Stimulated activated CD4-positive, alpha-beta T cell treated with anti-CD3 and anti-CD28 coated beads, Interleukin-12 subunit alpha, Interleukin-12 subunit beta, amount 100 ng/mL, for 4 hours (primary cell): ENCODE measurements at places on chromosomes 2 and 18.

DNA sequence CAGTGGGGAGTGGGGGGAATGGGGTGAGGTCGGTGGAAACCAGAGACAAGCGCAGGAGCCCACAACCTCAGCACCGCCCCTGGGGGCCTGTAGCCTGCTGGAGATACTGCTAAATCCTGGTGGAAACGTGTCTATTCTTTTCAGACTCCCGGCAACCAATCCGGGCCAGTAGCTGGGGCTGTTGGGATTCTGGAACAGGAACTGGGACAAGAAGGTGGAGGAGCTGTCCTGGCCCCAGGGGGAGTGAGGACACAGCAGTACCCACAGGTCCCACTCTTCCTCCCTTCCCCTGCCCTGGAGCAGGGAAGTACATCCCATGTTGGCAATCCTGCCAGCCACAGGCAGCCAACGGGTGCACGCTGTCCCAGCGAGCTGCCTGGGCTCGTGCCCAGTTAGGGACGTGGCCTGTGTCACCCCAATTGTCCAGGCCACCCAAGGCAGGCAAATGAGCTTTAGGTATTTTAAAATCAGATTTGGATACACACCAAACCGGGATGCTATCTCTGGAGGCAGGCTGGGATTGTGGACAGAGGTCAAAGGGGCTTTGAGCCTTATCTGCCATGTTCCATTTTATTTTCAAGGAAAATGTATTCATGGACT, 51.8 kb downstream of the HS1BP3 start:
- DNase-seq, result no peak

DNA sequence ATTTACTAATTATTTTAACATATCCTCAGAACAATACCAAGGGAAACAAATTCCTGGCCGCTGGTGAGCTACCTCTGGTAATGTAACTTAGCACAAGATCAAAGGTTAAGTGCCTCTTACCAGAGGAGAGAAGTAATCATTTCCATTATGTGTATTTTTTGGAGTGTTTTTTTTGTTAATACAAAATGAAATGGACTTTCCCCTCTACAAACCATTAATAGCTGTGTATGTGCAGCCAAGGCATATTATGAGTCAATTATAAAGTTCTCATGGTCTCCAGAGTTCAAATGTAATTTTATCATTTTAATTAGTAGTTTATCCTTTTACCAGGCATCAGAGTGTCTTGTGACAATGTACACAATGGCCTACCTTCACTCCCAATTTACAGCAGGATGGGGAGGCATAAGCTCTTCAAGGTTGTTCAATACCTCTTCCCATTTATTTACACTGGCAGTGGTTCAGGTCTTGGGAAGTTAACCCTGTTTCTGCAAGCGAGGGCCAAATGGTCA, 242.2 kb downstream of the TGIF1 start:
- DNase-seq, result no peak

DNA sequence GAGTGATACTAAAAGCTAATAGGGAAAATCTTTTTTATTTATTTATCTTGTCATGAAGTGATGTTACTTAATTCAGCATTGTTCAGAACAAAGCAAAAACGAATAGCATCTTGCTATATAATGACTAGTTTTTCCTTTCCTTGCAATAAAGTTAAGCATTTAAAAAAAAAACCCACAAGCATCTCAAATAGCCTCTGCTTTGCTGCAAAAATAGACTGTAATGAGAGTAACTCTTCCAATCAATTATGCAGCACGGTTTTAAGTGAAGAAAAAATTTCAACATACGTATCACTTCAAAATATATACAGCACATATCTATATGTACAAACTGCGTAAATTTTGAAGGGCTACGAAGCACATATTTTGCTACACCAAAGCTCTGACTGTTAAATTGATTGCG, 153.3 kb upstream of the VRK2 start:
- DNase-seq, result no peak

GRCh38 chr2:224799691-224800090, 83.5 kb upstream of the CCDC195 start:
- DNase-seq, result no peak

- no peak for DNase-seq
Observed at GRCh38 chr18:32529722-32530420, 59.2 kb upstream of the GAREM1 start.

GRCh38 chr2:231189571-231190495, 8.6 kb upstream of the ARMC9 start:
- no peak for DNase-seq

GRCh38 chr2:136057023-136057801, 60.7 kb downstream of the CXCR4 start:
- DNase-seq, result no peak

- no peak for DNase-seq
Observed at GRCh38 chr2:70132244-70133126, 45.2 kb downstream of the PCBP1 start.

DNA sequence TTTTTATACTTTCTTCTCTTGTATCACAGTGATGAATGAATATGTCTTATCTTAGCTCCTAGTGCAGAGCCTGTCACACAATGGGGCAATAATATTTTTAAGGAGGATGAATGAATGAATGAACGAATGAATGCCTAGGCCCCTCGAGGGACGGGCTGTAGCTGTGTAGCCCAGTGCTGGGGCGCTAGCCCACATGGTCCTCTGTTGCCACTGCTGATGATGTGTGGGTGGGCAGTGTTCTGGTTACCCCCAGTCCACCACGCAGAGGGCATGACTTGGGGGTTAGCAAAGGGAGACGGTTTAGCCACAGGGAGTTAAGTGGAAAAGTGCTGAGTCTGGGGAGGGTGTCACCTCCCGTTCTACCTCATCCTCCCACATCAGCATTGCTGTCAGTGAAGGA, 134.2 kb downstream of the SMAD7 start:
- no peak for DNase-seq

- DNase-seq, result no peak
Observed at GRCh38 chr2:41598161-41598894, 449.5 kb upstream of the PKDCC start.

- DNase-seq, result no peak
Observed at GRCh38 chr18:22816266-22817176, 116.6 kb upstream of the RBBP8 start.

- DNase-seq, result no peak
Observed at GRCh38 chr2:40448476-40449079, 3.3 kb downstream of the SLC8A1 start.

DNA sequence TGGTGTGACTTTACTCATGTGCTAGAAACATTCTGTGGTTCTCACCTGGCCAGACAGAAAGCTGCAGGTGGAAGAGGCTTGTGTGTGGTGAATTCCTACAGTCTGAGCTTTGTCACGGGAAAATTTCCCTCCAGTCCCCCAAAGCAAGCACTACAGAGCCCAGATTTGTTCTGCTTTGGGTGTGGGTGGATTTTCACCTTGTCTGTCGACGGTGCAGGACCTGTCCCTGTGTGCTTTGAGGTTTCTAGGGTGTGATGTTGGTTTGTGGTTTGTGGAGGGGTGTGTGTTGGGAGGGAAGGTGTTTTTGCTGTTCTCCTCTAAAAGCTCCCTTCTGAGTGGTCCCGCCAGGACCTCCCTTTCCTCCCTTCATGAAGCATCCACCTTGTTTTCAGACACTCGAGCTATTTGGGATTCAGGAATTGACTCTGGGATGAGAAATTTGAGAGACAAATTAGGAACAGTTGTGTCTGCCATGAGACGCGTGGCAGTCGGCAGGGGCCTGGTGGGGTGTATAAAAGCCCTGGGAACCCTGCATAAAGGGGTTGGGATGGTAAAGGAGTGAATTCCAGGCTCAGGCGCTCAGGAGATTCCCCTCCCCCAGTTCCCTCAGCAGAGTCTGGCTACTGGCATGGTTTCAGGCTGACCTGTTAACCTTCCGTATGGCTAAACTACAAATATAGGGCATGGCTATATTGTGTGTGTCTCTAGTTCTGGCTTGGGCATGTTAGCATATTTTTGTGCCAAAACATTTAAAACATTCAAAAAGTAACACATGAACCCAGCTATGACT, 65.5 kb downstream of the DGKD start:
- no peak for DNase-seq

DNA sequence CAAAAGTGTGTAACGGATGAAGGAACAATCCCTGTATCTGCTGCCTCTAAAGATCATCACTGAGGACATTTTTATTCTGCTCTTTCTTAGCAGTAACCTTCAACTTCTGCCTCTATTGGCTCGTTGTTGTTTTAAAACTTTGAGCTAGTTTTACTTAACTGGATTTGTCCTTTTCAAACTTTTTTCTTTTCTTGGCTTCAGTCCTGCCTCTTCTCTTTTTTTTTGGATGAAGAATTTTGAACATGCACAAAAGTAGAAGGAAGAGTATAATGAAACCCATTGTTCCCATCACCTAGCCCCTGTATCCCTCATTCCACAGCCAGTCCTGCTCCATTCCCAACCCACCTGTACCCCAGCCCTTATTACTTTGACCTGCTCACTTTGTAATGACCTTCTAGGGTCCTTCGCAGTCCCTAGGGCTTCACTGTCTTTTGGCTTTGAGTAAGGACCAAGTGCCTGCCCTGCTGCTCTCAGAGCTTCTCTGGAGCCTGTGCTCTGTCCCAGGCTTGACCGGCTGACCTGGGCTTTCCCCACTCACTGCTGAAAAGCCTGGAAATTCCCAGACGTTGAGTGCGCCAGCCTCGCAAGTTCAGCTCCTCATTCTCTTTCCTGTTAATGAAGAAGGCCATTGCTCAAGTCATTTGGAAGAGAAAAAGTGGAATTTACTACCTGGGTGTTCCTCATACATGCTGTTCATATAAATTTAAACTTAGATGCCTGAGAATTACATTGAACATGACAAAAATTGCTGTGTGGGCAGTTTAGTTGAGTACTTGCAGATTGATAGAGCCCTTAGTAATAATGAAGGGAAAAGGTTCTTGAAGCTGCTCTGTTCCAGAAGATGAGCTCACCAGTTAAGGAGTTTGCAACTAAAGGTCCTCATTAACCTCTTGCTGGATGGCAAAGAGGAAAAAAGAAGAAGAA, 149.3 kb upstream of the ALPP start:
- no peak for DNase-seq

DNA sequence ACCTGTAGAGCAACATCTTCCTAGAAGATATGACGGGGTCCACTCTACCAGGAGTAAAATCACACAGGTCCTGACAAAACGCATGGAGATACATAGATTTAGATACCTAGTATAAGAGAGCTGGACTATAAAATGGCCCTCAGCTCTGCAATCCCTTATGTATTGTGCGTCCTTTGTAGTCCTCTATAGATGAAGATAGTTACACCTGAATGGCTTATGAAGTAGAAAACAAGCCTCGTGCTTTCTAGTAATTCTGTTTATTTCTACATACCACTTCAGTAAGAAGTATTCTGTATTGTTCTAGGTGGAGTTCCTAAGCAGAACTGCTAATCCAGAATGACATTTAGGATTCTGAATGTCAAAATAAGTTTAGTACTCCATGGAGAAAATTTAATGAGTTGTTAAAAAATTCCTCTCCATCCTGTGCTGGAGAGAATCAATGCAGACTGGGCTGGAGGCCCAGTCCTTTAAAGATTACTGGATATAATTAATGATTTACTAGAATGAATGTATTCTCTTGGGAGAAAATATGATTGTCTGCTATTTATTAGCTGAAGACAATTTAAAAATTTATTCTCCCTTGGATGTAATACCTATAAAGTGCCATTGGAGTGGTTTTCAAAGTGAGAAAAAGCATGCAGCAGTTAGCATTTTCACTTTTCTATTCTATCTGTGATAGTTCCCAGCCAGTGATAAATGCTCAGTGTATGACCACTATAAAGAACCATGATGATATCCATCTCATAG, 147.3 kb upstream of the UNC80 start:
- DNase-seq, result no peak

DNA sequence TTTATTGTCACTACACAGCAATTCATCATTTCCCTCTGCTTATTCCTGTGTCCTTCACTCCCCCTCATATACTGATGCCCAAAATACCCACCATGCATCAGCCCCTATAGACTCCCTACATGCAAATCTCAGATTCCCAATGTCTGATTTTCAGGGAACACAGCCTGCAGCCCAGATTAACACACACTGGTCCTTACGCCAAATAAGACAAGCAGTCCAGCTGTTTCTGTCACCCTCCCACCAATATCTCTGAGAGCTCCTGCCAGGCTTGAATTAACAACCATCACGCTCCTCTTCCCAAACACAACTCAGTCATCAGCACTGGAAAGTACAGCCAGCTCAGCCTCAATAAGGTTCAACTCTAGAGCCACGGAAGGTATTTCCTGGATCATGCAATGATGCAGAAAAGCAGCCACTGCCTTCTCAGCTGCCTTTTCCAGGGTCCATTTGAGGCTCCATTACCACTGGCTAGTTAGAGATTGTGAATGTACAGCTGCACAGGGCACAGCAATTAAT, 39.0 kb upstream of the SLC35F5 start:
- no peak for DNase-seq

GRCh38 chr2:62785216-62785615, 79.7 kb downstream of the EHBP1 start:
- DNase-seq, result no peak

GRCh38 chr2:128623776-128624761, 305.4 kb upstream of the HS6ST1 start:
- DNase-seq, result no peak

GRCh38 chr2:1400943-1401735, 12.1 kb upstream of the TPO start:
- DNase-seq, result no peak

GRCh38 chr2:138502255-138503086, 901 bp downstream of the SPOPL start:
- no peak for DNase-seq

GRCh38 chr18:10169064-10169562, 255.3 kb downstream of the VAPA start:
- DNase-seq, result no peak

DNA sequence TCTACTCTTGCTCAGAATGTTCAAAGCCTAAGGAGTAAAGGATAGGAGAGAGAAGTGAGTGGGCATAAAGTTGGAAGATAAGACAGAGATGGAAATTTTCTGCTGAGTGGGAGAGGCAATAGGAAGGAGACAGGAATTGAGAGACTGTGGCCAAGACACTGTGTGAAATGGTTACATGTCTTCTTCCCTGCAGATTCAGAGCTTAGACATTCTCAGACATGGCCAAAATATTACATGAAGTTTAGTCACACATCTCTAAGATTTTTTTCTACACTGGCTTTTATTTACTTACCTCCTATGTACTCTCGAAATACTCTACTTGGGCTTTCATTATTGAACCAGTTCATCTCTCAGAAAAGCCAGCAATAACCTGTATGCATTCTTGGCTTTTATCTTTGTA, 363.0 kb upstream of the FANCL start:
- DNase-seq, result no peak

- no peak for DNase-seq
Observed at GRCh38 chr2:39568561-39569006, 97.1 kb upstream of the TMEM178A start.

DNA sequence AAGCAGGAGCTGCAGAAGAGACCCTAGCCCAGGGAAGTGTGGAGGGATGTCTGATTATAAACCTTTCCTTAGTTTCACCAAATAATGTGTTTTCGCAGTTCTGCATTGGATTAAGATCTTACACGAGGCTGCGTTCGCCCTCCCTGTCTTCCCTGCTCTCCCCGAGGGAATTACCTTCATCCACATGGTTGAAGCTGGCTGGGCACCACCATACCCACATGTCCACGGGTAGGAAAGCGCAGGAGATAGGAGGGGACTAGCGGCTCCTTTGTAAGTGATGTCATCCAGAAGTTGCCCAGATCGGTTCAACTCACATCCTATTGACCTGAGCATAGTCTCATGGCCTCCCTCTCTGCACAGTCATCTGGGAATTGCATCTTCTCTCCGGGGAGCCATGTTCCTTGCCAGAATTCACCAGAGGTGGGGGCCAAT, 1.1 kb downstream of the TTL start:
- no peak for DNase-seq

GRCh38 chr2:3179208-3179607, 198.4 kb downstream of the EIPR1 start:
- DNase-seq, result peak; percentile 13

GRCh38 chr2:210009896-210010295, 7.5 kb downstream of the RPE start:
- DNase-seq, result no peak
